Melanocyte of skin (primary cell): ENCODE measurements at places on chromosomes 5 and 9. TPM values are rescaled to one million over a fixed set of nuclear protein-coding genes. Genes with fewer than 3 reads are reported as not detected.

The ERCC8 gene
- total RNA-seq = 15.3 and 26.5 TPM in 2 replicates

The AQP3 gene
- 1.0 TPM in 1 of 2 replicates, not detected in the other for total RNA-seq

The KIF12 gene
- total RNA-seq = under 0.01 TPM in 1 of 2 replicates, not detected in the other

The RNF44 gene
- total RNA-seq = 4.3 TPM in 2 replicates

The ASPN gene
- total RNA-seq = not detected in 2 replicates

The ELAVL2 gene
- not detected in 2 replicates for total RNA-seq

The TMEFF1 gene
- under 0.01 and 0.31 TPM in 2 replicates for total RNA-seq

The SLC24A2 gene
- not detected in 2 replicates for total RNA-seq

The ZBTB26 gene
- 3.1 and 4.0 TPM in 2 replicates for total RNA-seq

The PCDHA5 gene
- under 0.01 TPM in 1 of 2 replicates, not detected in the other for total RNA-seq
